ENCODE measurements at places on chromosomes 11 and 22. TPM values are rescaled to one million over a fixed set of nuclear protein-coding genes. Genes with fewer than 3 reads are reported as not detected.
A peak's percentile ranks its signal among the peaks of the same experiment; 100 is the strongest.

TRPT1 gene
- 82.3 TPM for total RNA-seq

UCP2 gene
- total RNA-seq = 23.4 TPM

PDGFB gene
- 17.2 TPM for total RNA-seq

DNA sequence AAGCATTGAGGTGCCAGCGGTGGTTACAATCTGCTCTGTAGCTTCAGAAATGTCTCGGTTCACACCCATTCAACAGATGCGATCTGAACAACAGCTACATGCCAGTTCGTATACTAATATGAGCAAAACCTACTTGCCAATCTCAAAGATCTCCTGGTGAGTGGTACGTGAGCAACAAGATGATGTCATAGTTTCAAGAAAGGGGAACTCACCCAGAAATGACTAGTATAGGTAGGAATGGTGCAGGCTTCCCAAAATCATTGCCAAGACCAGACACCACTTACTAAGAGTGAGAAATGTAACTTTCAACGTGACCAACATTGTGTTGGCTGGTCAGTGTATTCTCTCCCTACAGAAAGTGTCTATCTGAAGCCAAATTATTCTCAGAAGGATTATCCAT lies 31.1 kb downstream of the OR6Q1 start:
- H3K27me3 ChIP-seq = no peaks in the 10 kb centered on the region
- H3K36me3 ChIP-seq = no peaks in the 10 kb centered on the region
- no peak for DNase-seq
- H3K4me1 ChIP-seq = peaks cover 25% of the 10 kb centered on the region
- no peak overlapping the region for H3K27ac ChIP-seq

- DNase-seq = no peak
- no peak overlapping the region for H3K27ac ChIP-seq
- no peaks in the 10 kb centered on the region for H3K36me3 ChIP-seq
- H3K4me1 ChIP-seq = no peaks in the 10 kb centered on the region
- no peak overlapping the region for H3K4me3 ChIP-seq
These were observed 58.5 kb upstream of the SESN3 start for GRCh38 chr11:95289378-95290101.

- no peaks in the 10 kb centered on the region for H3K27me3 ChIP-seq
- no peak for DNase-seq
- H3K4me1 ChIP-seq = no peaks in the 10 kb centered on the region
- H3K36me3 ChIP-seq = no peaks in the 10 kb centered on the region
- H3K4me3 ChIP-seq = no peak overlapping the region
These were observed 39.1 kb upstream of the POU2AF2 start for GRCh38 chr11:111206472-111206871.

TPBGL gene
- total RNA-seq = 0.16 TPM

NTM gene
- total RNA-seq = 1.0 TPM

ARHGAP1 gene
- total RNA-seq = 101 TPM

- no peak overlapping the region for H3K4me3 ChIP-seq
- no peaks in the 10 kb centered on the region for H3K36me3 ChIP-seq
- H3K27me3 ChIP-seq = peaks cover 41% of the 10 kb centered on the region
- H3K27ac ChIP-seq = no peak overlapping the region
These were observed 64.7 kb downstream of the ELFN2 start for GRCh38 chr22:37362621-37363020.

DNA sequence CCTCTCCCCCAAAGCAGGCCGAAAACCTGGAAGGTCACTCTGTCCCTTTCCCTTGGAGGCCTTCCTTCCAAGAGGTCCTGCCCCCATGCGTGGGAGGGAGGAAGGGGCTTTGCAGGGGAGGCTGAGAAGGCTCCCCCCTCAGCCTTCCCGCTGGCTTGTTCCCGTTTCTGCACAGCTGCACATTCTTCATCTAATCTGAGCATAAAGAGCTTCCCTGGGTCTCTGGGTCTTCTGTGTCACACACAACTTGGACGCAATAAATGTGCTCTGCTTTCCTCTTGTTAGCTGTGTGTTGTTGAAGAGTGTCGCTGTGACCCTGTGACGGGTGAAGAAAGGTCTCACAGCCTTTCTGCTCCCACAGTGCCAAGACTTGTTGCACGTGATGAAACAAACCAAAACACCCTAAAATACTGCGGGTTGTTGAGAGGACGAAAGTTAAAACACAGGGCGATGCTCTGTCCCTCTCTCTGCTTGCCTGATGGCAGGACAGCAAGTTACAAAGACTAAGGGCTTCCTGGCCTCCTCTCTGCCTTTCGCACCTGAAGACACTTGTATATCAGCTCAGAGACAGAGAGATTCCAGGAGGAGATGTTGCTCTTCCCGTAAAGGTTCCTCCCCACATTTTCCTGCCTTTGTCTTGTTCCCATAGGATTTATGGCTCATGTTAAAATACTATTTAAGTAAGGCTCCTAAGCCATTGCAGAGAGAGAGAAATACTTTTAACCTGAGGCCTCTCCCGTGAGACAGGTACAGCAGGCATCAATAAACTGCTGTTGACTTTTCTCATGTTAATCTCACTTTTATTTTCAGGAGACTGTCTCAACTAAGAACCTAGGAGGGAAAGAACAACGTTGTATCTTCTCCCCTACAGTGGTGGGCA lies 15.4 kb upstream of the IFITM3 start:
- no peaks in the 10 kb centered on the region for H3K36me3 ChIP-seq
- no peaks in the 10 kb centered on the region for H3K27me3 ChIP-seq
- H3K4me3 ChIP-seq = no peak overlapping the region
- peaks cover 24% of the 10 kb centered on the region for H3K4me1 ChIP-seq
- no peak for DNase-seq

GRCh38 chr22:46894081-46894671 lies 131.7 kb downstream of the TBC1D22A start:
- H3K36me3 ChIP-seq = peaks cover 11% of the 10 kb centered on the region
- peak overlapping the region; percentile 65 for H3K27ac ChIP-seq
- H3K27me3 ChIP-seq = no peaks in the 10 kb centered on the region
- peaks cover 27% of the 10 kb centered on the region for H3K4me1 ChIP-seq

CEND1 gene
- not detected for total RNA-seq

VSTM5 gene
- not detected for total RNA-seq

DNA sequence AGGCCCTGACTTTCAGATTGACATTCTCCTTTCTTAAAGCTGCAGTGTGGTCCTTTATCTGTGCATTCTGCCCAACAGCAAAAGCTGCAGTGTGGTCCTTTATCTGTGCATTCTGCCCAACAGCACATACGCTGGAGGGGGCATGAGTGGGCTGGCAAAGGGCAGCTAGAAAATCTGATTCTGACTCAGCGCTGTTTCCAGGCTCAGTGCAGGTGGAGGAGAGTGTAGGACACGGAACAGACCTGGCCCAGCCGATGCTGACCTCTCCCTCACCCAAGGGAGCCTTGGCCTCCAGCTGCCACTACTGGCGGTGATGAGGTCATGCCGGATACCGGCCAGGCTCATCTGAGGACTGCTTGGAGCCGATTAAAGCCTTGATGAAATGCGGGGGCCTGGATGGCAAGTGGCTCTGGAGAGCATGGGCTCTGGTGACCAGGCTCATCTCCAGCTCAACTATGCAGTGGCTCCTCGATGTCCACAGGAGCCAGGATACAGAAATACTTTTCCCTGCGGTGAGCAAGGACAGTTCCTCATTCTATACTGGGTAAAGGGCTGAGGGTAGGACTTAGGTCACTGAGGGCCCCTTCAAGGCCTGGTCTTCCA lies 84.6 kb downstream of the CLPB start:
- H3K4me1 ChIP-seq = peaks cover 20% of the 10 kb centered on the region
- peaks cover 3% of the 10 kb centered on the region for H3K36me3 ChIP-seq
- no peak overlapping the region for H3K27ac ChIP-seq
- H3K4me3 ChIP-seq = no peak overlapping the region
- no peaks in the 10 kb centered on the region for H3K27me3 ChIP-seq
- peak; percentile 23 for DNase-seq

DNA sequence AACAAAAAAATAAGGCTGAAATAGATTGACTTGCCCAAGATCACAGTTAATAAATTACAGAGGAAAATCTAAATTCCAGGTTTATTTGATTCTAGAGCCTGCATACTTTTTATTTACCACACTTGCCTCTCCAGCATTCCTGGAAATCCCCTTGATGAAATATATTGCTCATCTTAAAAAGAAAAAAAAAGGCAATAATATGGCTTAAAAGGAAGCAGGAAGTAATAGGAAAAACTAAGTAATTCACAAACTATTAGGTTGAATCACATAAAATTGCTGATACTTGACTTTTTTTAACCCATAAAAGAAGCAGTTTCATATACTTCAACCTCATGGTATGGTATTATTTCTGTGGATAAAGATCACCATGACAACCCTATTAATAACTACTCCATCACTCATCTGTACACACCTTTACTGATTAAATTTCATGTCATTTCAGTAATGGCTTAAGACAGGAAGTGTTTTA lies 52.9 kb downstream of the COPB1 start:
- peaks cover under 1% of the 10 kb centered on the region for H3K36me3 ChIP-seq
- no peak for DNase-seq
- H3K27ac ChIP-seq = no peak overlapping the region
- H3K27me3 ChIP-seq = no peaks in the 10 kb centered on the region
- H3K4me1 ChIP-seq = peaks cover 16% of the 10 kb centered on the region
- H3K4me3 ChIP-seq = no peak overlapping the region

RSF1 gene
- total RNA-seq = 40.6 TPM

GRCh38 chr22:29269230-29269604 lies 1.1 kb downstream of the EWSR1 start:
- H3K4me3 ChIP-seq = peak overlapping the region; percentile 95
- no peaks in the 10 kb centered on the region for H3K27me3 ChIP-seq

ARHGAP8 gene
- not detected for total RNA-seq

TYMP gene
- 11.6 TPM for total RNA-seq

DNA sequence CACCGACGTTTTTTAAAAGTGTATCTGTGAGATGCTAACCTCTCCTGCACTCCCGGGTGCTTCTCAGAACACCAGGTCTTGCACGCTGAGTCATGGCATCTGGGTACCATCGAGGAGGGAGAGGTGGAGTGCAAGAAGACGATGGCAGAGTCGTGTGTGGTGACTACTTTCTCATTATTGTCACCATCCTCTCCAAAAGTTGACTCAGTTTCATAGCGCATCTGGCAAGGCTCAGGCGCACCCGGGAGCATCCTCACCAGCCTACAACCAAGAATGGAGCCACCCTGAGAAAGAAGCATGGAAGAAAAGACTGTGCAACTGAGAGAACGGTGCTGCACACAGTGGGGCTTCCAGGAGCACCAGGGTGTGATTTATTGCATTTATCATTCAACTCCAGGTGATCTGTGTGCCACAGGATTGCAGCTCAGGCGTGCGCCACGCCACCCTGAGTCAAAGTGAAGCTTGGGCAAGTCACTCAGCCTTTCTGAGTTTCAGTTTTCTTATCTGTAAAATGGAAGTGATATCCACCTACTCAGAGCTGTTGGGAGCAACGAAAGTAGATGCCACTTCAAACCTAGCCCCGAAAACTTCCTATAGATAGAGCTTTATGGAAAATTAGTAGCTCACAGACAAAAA lies 65.4 kb downstream of the LINC01488 start:
- H3K4me3 ChIP-seq = no peak overlapping the region
- H3K36me3 ChIP-seq = no peaks in the 10 kb centered on the region
- no peaks in the 10 kb centered on the region for H3K27me3 ChIP-seq
- peaks cover 1% of the 10 kb centered on the region for H3K4me1 ChIP-seq
- DNase-seq = no peak
- H3K27ac ChIP-seq = no peak overlapping the region

GRCh38 chr22:17924735-17925364 lies 99.5 kb downstream of the MICAL3 start:
- no peak for DNase-seq
- H3K27ac ChIP-seq = peak overlapping the region; percentile 95
- no peaks in the 10 kb centered on the region for H3K36me3 ChIP-seq
- H3K27me3 ChIP-seq = no peaks in the 10 kb centered on the region
- no peak overlapping the region for H3K4me3 ChIP-seq

TSPAN18 gene
- total RNA-seq = 129 TPM

DNA sequence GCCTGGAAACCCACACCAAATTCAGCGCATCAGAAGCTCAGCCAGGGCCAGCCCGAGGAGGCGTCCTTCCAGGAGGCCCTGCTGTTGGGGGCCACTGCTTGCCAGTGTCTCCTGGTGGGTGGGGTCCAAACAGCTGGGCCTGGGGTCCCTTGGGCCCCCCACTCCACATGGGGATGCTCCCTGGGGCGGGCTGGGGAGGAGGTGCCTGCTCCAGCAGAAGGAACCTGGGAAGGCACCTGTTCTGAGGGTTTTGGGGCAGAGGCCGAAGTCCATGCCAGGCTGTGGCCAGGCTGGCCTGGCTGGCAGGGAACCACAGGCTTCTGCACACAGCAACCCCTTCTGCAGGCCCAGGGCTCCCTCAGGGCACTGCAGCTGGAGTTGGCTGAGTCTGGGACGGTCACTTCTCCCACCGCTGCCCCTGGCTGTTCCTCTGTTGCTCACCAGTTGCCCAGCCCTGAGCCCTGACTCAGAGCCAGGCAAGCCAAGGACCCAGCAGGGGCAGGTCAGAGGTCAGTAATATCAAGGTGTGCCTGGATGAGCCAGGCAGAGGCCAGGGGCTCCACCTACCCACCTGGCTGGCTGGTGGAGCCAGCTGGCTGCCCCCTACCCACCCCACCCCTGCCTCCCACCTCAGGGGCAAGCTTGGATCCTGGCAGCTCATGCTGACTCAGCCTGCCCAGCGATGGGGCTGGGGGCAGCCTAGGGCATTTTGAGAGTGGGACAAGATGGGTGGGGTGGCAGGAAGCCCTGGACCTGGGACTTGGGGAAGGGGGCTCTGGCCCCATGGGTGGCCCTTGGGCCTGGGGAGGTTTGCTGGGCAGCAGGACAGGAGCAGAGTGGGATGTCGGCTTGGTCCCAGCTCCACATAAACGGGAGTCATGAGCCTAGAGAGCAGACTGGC lies 12.0 kb upstream of the PHLDA2 start:
- peak overlapping the region; percentile 76 for H3K27ac ChIP-seq
- no peak for DNase-seq
- peaks cover 44% of the 10 kb centered on the region for H3K4me1 ChIP-seq

DNA sequence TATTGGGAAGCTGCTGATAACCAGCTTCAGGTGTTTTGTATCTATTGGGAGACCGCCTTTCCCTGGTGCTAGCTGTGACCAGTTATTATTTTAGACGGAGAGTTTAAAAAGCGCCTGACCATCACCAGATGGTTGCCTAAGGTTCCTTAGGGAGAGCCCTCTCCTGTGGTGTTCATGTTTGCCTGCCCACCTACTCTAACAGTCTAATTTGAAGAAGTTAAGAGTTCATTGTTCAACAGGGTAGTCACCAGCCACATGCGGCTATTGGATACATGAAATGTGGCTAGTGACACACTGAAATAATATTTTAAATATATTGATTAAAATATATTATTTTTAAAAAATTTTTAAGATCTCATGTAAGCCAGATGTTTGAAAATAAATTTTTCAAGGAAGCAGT lies 71.3 kb upstream of the SLN start:
- no peak overlapping the region for H3K4me3 ChIP-seq
- H3K4me1 ChIP-seq = no peaks in the 10 kb centered on the region
- H3K27ac ChIP-seq = no peak overlapping the region
- DNase-seq = no peak
